ENCODE measurements at places on chromosomes 7 and 10.

DNA sequence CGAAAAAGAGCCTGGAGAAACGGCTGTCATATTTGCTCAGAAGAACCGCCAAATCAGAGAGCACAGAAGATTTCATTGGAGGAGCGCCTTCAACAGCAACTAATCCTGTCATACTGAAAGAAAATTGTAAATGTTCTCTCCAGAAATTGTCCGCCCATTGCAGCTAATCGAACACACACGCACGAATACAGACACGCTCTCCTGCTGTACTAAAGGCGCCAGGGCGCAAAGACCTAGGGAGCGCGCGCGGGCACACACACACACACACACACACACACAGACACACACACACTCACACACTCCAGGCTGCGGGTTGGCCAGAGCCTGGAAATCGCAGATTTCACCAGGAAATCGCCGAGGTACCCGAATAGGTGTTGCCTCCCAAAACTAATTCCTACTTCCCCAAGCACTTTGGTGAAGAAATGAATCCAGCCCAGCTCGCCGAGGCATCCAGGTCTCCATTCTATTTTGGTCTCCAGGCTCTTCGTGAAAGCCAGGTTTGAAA is at the start of gene CHRM2:
TSS of gene CHRM2 (plus strand) at position 157 of the 505 bp plus-strand sequence. CDS start 146,214 bp downstream, outside the sequence.
- peaks cover 40% of the 10 kb centered on the region for H3K27me3 ChIP-seq
- DNase-seq, result no peak
- H3K27ac ChIP-seq, result no peak within 1 kb of the TSS
- no peaks in the 10 kb centered on the region for H3K36me3 ChIP-seq
- peaks cover 28% of the 10 kb centered on the region for H3K4me1 ChIP-seq
- peak within 1 kb of the TSS; percentile 37 for H3K4me3 ChIP-seq

DNA sequence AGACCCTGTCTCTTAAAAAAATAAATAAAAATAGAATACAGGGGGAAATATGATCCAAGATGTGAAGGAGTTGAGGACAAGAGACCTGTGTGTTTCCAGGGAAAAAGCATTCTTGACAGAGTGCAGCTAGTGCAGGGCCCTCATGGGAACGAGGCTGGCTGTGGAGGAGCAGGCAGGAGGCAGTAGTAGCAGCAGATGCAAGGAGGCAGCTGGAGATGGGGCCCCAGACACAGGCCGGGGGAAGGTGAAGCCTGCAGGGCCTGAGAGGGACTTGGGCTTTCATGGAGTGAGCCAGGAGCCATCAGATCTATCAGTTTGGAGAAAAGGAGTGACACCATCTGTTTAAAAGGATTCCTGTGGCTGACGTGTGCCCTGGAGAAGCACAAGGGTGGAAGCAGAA is 71.4 kb upstream of the ZNF438 start:
- no peaks in the 10 kb centered on the region for H3K36me3 ChIP-seq
- no peak for DNase-seq
- no peak overlapping the region for H3K4me3 ChIP-seq
- no peak overlapping the region for H3K27ac ChIP-seq

GRCh38 chr7:26624839-26625238 is 239.6 kb downstream of the SKAP2 start:
- no peak overlapping the region for H3K4me3 ChIP-seq
- no peak for DNase-seq
- no peaks in the 10 kb centered on the region for H3K36me3 ChIP-seq
- H3K4me1 ChIP-seq, result no peaks in the 10 kb centered on the region
- no peaks in the 10 kb centered on the region for H3K27me3 ChIP-seq

GRCh38 chr10:59865101-59865500 is 41.3 kb downstream of the CCDC6 start:
- peak overlapping the region; percentile 53 for H3K27ac ChIP-seq
- DNase-seq, result no peak
- no peaks in the 10 kb centered on the region for H3K27me3 ChIP-seq

DNA sequence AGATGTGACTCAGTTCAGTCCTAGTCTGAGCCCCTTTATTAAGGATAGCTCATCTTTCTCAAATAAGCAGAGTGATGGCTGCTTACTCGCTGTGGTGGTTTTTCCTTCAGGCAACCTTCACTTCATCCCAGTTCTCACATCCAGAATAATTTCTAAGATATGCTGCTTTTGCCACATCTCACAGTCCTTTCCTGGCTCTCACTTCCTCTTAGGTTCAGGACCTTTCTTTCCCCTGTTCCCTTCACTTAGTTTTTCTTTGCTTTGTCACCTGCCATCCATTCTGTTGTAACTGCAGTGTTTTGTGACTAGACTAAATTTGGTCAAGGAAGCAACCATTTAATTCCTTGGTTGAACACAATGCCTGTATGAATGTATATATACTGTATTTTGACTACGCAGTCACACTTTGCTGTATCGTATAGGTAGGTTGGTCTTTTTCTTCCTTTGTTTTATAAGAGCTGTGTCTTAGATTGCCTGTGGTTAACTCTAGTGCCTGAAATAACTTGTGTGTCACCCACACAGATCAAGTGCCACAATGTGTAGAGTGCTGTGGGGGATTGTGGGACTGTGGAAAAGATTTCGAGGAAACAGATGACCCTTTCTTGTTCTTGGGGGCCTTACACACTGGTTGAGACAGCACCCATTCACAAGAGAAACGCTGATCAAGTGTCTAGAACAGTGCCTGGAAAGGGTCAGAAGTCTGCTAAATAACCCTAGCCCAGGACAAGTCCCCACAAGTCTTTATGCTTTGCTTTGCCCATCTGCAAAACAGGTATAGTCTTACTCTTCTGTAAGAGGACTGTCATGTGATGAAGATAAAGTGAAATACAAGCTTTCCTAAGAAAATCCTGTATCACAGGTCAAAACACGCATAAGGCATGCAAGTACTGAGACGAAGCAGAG is 2.6 kb downstream of the ZNF655 start:
- H3K36me3 ChIP-seq, result peaks cover 43% of the 10 kb centered on the region
- no peak overlapping the region for H3K4me3 ChIP-seq
- H3K27ac ChIP-seq, result peak overlapping the region; percentile 66
- DNase-seq, result no peak

DNA sequence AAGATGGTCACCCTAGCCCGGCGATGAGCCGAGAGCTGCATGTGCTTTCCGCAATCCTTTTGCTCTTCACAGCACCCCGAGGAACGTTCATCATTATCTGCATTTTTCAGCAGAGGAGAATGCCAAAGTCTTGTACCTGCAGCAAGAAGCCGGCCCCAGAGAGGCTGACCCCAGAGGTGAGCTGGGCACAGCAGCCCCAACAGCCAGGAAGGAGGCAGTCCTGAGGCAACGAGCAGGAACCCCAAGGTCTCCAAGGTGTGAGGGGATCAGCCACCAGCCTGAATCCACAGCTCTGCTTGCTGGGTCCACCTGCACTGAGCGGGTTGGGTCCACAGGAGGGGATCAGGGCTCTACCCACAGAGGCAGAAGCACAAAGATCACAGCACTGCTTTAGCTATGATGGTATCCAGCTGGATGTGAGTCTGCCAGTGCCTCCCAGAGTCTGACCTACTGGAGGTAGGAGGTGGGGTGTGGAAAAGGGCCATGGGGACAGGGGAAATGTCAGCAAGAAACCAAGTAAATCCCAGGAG is 16.8 kb upstream of the GDF10 start:
- peaks cover 16% of the 10 kb centered on the region for H3K4me1 ChIP-seq
- H3K27me3 ChIP-seq, result no peaks in the 10 kb centered on the region
- DNase-seq, result no peak
- H3K36me3 ChIP-seq, result no peaks in the 10 kb centered on the region

- no peaks in the 10 kb centered on the region for H3K27me3 ChIP-seq
- peaks cover 3% of the 10 kb centered on the region for H3K36me3 ChIP-seq
- DNase-seq, result no peak
- H3K27ac ChIP-seq, result no peak overlapping the region
Measured at GRCh38 chr7:127894588-127894987, 136.6 kb downstream of the LRRC4 start.

DNA sequence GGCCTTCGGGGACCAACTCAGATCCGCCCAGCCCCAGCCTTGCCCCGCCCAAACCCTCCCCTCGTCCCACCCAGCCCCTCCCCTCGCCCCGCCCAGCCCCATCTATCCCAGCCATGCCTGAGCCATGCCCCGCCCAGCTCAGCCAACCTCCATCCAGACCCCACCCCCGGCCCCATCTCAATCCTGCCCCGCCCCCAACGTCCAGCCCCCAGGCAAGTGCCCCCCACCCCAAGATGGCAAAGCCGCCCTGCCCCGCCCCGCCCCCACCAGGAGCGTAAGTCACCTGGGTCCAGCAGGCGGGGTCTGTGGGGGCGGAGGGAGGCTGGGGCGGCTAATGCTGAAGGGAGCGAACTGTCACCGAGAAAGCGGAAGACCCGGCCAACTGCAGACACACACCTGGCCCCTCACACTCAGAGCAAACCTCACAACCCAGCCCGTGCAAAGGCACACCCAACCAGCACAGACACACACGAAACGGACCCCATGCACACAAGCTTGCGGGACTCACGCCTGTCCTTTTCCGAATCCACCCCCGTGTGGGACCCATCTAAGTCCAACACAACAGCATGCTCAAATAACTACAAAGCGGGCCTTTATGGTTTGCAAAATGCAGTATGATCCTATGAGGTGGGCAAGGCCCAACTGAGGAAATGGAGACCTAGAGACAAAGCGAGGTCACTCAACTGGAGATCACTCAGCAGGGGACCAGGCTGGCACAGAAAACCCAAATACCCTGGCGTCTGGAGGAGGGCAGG is 11.5 kb upstream of the OGA start:
- peak overlapping the region; percentile 57 for H3K4me3 ChIP-seq
- no peaks in the 10 kb centered on the region for H3K36me3 ChIP-seq
- H3K27ac ChIP-seq, result peak overlapping the region; percentile 72

GRCh38 chr7:130379019-130379418 is 1.3 kb upstream of the CPA1 start:
- peaks cover 18% of the 10 kb centered on the region for H3K4me1 ChIP-seq
- H3K27ac ChIP-seq, result no peak overlapping the region
- H3K4me3 ChIP-seq, result no peak overlapping the region
- no peaks in the 10 kb centered on the region for H3K27me3 ChIP-seq
- H3K36me3 ChIP-seq, result no peaks in the 10 kb centered on the region

- DNase-seq, result no peak
- no peak overlapping the region for H3K4me3 ChIP-seq
- peaks cover 11% of the 10 kb centered on the region for H3K27me3 ChIP-seq
Measured at GRCh38 chr10:1747590-1748157, 10.3 kb upstream of the ADARB2 start.

GRCh38 chr10:119754936-119755335 is 29.1 kb downstream of the INPP5F start:
- H3K27ac ChIP-seq, result no peak overlapping the region
- no peaks in the 10 kb centered on the region for H3K4me1 ChIP-seq

DNA sequence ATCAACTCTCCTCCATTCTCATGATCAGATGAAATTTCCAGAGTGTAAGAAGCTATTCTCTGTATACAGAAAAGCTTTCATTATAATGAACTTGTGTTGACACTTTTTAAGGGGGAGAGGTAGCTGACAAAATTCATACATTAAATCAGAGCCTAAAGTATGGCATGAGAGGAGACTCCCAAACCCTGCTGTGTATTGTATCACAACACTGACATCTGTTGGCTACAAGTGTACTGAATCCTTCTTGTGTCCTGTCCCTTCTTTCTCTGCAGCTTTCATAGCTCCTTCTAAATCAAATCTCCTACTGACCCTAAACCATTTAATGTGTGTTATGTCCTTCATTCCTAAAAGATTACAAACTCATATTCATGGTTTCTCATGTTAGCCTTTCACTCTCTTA is 70.9 kb downstream of the GCC1 start:
- H3K4me3 ChIP-seq, result no peak overlapping the region
- no peak overlapping the region for H3K27ac ChIP-seq
- H3K36me3 ChIP-seq, result no peaks in the 10 kb centered on the region
- DNase-seq, result no peak

GRCh38 chr7:28473571-28474281 is 61.4 kb downstream of the CREB5 start:
- no peak overlapping the region for H3K4me3 ChIP-seq
- H3K27ac ChIP-seq, result peak overlapping the region; percentile 1
- H3K27me3 ChIP-seq, result peaks cover 5% of the 10 kb centered on the region
- no peaks in the 10 kb centered on the region for H3K36me3 ChIP-seq

DNA sequence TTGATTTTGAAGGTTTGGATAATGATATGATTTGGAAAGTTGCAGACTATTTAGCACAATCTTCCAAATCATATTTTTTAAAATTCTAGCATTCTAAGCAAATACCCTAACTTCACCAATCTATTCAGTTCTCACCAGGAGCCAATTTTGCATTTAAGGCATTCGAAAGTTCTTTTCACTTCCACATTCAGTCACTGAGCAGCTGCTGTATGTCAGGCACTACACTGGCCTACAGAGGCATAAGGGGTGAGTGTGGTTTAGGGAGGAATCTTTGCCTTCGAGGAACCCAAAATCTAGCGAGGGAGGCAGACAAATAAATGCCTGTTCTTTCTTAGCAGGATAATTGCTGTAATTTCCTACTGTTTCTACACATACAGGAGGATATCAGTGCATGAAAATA is 10.7 kb upstream of the UCN3 start:
- no peaks in the 10 kb centered on the region for H3K27me3 ChIP-seq
- H3K4me3 ChIP-seq, result no peak overlapping the region
- DNase-seq, result no peak
- no peaks in the 10 kb centered on the region for H3K36me3 ChIP-seq

DNA sequence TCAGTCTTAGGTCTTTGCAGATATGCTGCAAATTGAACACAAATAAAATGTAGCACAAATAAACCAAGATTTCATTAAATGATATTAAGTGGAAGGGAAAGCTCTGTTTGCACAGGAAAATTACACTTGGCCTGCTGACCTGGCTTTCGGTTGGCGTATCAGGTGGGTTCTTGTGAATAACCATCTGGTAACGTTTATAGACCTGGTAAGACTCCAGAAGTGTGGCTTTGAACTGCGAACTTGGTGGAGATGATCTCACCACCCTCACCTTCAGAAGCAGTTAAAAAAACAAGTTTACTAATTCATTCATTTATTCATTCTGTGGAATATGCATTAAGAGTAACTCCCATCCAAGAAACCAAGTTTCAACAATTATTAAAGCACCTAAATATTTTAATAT is 28.1 kb downstream of the ATE1 start:
- H3K36me3 ChIP-seq, result peaks cover 31% of the 10 kb centered on the region
- no peak overlapping the region for H3K27ac ChIP-seq
- no peaks in the 10 kb centered on the region for H3K4me1 ChIP-seq
- no peak overlapping the region for H3K4me3 ChIP-seq

DNA sequence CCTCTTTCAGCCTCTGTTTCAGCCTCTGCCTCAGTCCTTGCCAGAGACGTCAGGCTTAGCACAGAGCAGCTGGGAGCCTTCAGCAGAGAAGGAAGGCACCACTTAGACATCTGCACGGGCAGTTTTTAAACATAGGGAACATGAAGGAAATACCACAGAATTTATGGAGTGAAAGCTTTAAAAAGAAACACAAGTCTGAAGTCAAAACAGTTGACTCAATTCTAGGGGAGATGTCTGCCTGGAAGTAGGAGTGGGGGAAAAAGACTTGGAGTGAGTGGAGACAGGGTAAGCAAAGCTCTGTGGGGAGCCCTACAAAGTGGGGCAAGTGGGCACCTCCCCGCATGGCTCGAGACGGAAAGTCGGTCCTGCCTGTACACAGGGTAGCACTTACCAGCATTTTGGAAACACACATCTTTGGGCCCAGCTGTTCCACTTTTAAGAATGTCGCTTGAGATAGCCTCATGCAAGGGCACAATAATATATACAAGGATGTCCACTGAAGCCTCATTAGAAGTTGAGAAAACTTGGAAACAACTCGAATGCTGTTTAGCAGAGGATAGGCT is 5.0 kb upstream of the TBXAS1 start:
- no peak for DNase-seq
- no peak overlapping the region for H3K27ac ChIP-seq
- H3K4me3 ChIP-seq, result no peak overlapping the region
- H3K36me3 ChIP-seq, result no peaks in the 10 kb centered on the region
- peaks cover 4% of the 10 kb centered on the region for H3K27me3 ChIP-seq
- no peaks in the 10 kb centered on the region for H3K4me1 ChIP-seq

GRCh38 chr7:41731493-41732435 is 28.9 kb upstream of the INHBA start:
- DNase-seq, result no peak
- no peak overlapping the region for H3K27ac ChIP-seq
- H3K36me3 ChIP-seq, result no peaks in the 10 kb centered on the region
- H3K4me3 ChIP-seq, result no peak overlapping the region
- peaks cover 6% of the 10 kb centered on the region for H3K27me3 ChIP-seq
